ENCODE measurements at places on chromosomes 6 and 20.

DNA sequence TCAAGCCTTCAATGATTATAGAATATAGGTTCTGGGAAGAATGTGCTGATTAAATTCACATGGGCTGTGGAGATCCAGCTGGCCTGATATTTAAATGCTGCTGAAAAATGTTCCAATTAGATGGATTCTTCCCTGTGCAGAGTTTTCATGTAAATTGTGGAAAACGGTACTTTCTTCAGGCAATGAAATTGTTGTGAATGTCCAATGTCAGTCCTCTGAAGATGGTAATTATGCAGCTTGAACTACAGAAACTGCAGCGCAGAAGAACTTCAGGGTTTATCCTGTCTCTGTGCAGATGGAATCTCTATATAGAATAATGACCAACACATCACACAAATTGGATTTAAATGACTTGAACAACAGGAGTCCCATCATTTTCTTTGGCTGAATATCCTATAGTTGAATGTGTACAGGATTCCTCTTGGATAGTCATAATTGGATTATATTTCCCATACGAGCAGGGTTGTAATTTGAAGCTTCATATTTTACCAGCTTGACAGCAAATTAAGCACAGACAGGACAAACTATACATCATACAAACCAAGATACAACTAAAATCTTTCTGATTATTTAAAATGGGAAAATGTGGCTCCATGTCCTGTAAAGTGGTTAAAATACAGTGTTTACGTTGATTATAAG lies 82.3 kb downstream of the CAP2 start:
- no peak for DNase-seq

DNA sequence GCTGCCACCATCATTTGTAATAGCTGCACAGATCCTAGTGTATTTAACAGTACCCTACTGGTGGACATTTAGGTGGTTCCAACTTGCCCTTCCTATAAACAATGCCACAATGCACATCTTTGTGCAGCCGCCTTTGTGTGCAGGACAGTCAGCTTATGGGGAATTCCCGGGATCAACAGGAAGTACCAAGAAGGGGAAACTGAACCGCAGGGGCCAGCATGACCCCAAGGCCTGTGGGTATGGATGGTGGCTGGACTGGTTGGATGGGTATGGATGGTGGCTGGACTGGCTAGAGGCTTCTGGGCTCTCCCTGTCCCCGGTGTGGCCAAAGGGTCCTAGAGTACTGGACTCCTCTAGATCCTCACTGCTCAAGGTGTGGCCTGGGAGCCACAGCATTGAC lies 46.7 kb downstream of the CEBPB start:
- no peak for DNase-seq

DNA sequence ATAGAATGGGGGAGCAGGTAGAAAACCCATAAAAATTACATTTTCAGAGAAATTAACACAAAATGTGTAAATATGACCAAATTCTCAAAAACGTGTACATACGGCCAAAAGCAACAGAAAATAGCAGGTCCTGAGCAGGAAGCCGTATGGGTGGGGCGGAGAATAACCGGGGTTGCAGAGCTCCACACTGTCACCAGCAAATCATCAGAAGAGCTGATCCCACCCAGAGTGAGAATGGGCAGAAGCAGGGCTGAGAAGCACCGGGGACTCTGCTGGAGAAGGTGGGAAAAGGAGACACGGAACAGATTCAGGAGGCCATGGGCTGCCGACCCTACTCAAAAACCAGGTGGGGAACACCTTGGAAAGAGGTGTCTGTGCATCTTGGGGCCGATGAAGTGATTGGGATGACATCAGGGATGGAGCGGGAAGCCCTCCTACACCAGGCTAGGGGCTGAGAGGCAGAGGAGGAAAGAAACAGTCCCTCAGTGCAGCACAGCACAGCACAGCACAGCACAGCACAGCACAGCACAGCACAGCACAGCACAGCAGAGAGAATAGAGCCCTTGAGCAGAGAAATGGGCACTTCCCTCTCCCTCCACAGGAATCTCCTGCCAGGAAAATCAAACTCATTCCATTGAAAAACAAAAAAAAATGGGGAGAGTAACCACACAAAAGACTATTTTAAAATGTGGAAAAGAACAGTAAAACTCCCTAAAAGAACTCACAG lies 22.3 kb downstream of the STX7 start:
- no peak for DNase-seq

GRCh38 chr6:26597389-26597766 lies 625 bp downstream of the ABT1 start:
- no peak for DNase-seq

- no peak for DNase-seq
These were observed 57.2 kb downstream of the TBX18 start for GRCh38 chr6:84707171-84707570.

DNA sequence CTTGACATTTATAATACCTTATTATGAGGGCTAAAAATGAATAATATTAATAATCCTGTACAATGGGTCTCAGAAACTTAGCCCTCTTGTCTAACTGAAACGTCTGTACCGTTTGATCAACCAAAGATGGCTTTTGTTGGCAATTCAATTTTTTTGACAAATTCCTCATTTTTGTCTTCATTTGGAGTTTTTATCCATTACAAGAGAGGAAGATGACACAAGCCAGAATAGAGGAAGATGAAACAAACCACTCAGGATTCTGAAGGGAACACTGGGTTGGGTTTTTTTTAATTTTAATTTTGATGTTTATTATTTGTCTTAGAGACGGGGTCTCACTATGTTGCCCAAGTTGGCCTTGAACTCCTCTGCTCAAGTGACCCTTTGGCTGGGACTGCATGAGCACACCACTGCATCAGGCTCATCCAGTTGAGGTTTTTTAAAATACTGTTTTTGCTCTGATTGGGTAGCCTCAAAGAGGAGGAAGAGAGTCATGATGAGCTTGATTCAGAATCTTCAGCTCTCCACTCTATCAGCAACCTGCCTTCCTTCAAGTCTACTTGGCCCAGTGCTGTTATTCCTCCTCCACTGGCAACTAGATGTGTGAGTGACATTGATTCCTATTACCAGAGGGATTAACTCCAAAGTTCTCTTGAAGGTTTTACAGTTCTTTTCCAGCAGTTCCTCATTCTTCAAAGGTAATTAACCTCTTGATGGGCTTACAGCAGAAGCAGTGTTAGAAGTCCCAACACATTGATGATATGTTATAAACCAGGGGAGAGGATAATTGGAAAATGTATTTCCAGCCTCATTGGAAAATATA lies 71.3 kb downstream of the ATXN1 start:
- no peak for DNase-seq

- DNase-seq: no peak
These were observed 3.1 kb upstream of the CLDN20 start for GRCh38 chr6:155260686-155261085.

GRCh38 chr6:33271117-33271467 lies 584 bp downstream of the VPS52 start:
- no peak for DNase-seq

DNA sequence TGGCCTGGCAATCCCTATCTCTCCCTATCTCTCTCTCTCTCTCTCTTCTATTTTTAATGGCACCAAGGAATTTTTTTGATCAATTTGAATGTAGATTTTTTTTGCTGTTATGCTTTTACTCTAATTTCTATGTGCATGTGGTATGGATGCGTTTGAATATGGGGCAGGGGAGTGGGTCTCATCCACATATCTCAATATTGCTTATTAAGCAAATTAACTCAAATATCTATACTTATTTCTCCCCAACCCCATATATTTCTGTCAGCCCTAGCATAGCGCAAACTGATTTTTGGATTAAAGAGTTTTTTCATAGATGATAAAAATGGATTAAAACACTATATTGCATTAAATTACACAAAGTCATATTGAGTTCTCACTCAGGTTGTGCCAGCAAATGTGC lies 210.2 kb downstream of the KHDRBS2 start:
- DNase-seq: no peak

DNA sequence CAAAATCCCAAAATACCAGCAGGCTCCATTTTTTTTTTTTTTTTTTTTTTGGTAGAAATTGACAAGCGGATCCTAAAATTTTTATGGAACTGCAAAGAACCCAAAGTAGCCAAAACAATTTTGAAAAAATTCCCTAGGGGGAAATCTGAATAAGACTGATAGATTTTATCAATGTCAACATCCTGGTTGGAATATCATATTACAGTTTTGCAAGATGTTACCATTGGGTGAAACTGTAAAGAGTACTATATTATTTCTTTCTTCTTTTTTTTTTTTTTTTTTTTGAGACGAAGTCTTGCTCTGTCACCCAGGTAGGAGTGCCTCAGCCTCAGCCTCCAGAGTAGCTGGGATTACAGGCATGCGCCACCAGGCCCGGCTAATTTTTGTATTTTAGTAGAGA lies 29.4 kb upstream of the BEND3 start:
- DNase-seq: no peak

- no peak for DNase-seq
These were observed 75.0 kb downstream of the PTPN1 start for GRCh38 chr20:50585214-50585613.

DNA sequence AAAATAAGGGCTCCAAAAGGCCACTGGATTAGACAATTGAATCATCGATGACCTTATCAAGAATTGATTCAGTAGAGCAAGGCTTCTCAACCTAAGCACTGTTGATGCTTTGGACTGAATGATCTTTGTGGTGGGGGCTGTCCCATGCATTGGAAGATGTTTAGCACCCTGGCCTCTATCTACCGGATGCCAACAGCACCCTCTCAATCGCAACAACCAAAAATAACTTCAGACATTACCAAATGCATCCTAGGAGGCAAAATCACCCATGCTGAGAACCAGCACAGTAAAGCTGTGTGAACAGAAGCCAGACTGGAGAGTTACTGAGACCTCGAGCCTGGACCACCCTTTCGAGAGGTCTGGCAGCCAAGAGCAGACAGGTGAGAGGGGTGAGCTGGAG lies 67.5 kb downstream of the TBC1D7 start:
- no peak for DNase-seq

DNA sequence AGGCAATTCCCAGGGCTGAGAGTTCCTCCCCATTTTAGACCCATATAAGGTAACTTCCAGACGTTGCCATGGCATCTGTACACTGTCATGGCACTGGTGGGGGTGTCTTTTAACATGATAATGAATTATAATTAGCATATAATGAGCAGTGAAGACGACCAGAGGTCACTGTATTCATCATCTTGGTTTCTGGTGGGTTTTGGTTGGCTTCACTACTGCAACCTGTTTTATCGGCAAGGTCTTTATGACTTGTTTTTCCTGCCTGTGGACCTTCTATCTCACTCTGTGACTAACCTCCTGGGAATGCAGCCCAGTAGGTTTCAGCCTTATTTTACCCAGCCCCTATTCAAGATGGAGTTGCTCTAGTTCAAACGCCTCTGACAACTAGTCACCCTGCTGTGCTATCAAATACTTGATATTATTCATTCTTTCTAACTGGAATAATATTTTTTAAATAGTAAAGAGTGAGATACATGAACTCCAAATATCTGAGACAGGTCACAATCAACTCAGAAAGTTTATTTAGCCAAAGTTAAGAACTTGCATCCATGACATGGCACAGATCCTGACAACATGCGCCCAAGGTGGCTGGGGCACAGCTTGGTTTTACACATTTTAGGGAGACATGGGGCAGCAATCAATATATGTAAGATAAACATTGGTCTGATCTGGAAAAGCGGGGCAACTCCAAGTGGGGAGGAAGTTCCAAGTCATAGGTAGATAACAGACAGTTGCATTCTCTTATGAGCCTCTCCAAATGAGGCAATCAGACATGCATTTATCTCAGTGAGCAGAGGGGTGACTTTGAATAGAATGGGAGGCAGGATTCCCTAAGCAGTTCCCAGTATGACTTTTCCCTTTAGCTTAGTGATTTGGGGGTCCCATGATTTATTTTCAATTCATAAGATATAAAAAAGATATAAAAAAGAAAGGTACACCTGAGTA lies 1.2 kb upstream of the UFL1 start:
- no peak for DNase-seq

- peak; percentile 14 for DNase-seq
These were observed 101.5 kb upstream of the ISM1 start for GRCh38 chr20:13119583-13119982.

- DNase-seq: no peak
These were observed 46.7 kb downstream of the CD2AP start for GRCh38 chr6:47524136-47524845.

DNA sequence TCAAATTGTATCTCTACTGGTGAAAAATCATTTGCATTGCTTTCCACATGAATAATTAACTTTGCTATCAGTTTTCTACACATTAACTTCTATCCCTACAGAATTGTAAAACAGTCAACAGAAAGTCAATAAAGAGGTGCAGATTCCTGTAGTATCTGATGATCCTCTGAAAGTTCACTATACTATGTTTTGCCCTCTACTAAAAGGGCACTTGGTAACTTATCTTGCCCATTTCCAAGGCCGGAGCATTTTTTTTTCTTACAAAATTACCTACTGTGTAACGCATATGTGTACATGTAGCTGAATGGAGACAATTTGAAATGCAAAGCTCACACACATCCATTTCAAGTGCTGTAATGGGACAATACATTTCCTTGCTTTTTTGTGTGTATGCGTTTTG lies 9.6 kb upstream of the SPTLC3 start:
- DNase-seq: no peak

- no peak for DNase-seq
These were observed 120.2 kb downstream of the MBOAT1 start for GRCh38 chr6:20092071-20092566.

DNA sequence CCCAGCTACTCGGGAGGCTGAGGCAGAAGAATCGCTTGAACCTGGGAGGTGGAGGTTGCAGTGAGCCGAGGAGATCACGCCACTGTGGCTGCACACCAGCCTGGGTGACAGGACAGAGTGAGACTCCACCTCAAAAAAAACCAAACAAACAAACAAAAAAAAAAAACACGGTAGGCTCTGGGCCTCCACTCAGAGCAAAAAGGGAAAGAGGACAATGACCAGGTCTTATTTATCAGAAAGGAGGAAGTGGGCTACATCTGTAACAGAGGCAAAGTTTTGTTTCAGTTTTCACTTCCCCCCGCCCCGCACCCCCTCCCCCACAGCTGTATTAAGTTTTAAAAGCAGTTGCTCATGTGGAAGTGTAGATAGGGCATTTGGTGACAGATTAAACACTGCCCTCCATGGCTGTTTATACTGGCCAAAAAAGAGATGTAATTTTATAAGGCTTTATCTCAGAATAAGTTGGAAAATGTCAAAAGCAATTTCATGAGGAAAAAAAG lies 114.6 kb downstream of the RCAN2 start:
- DNase-seq: no peak

- no peak for DNase-seq
These were observed 176.9 kb downstream of the MTFR2 start for GRCh38 chr6:136073216-136073615.

All from NCI-H510A (cell line).